ENCODE measurements at places on chromosomes 7 and 10.

DNA sequence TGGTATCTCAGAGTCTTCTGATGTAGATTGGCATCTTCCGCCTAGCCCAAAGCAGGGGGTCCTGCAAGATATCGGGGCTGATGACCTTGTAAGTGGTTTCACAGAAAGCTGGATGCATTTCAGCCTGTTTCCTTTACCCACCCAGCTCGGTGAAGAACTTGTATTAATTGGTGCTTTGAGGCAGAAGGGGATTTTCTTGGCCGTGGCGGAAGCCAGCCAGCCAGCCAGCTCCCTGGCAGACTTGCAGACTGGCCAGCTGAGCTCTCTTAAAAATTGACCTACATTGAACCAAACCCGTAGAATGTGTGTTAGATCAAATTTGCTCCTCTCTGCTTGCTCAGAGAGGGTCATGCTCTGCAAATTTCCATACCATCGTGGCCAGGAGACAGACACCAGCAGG lies 218.4 kb downstream of the ADAM12 start:
- DNase-seq = no peak

DNA sequence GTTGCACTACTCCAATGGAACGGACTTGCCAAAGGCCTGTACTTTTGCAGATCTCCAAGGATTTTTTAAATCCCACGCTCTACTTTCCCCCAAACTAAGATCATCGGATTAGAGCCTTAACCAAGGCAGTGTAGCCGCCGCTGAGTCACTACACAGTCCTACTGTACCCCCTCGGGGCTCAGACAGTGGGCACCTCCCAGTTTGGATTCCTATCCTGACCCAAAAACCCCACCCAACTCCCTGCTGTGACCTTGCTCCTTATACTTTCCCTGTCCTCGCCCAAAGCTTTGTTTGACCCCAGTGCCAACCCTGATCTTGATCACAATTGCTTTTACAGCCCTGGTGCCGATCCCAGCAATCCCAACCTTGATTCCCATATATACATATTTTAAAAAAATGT lies 17.5 kb upstream of the PLAU start:
- no peak for DNase-seq

DNA sequence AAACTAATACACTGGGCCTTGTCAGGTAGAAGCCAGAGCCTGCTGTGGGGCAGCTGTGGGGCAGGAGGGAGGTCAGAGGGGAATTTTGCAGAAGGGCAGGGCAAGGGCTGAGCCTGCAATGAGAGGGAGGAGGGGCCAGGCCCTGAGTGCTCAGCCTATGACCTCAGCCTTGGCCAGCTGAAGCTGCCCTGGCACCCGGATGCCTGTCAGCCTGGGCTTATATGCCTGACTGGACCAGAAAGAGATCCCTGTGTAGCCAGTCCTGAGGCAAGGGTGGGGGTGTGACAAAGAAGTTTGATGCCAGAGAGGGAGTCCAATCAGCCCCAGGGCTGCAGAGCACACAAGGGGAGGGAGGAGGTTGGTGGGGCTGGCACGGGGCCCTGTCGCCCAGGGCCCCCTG lies 22.3 kb upstream of the PRRT4 start:
- DNase-seq = no peak

DNA sequence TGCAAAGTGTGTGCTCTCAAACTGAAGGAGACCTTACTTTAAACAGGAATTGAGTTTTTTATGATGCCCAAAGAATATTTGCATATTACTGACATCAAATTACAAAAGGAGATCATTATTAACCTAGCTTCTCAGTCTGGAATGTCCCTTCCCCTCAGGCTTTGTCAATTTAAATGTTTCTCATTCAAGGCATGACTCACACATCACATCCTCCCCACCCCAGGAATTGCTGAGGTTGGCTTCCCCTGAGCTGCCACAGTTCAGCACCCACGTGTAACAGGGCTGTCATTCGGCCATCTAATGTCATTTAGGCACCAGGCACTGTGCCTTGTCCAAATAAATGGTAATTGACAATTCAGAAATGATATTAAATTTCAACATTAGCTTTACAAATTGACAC lies 305.9 kb upstream of the MGMT start:
- DNase-seq = no peak

- DNase-seq = no peak
These were observed 16.5 kb downstream of the ADCY1 start for GRCh38 chr7:45590679-45591057.

DNA sequence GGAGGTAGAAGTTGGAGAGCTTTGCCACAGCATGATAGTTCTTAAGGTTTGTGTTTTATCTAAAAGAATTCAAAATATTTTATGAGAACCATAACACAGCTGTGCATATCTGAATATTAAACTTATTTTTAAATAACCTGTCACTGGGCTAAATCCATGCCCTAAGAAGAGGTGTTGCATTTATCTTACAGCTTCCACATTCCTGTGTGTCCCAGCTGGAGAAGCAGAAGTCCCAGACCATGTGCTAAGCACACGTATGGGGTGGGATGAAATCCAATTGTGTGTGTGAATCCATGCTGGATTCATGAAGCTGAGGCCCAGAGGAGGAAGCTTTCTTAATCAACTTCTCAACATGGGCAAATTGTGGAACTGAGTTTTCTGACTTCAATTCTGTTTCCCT lies 121.5 kb downstream of the PKD1L1 start:
- DNase-seq = no peak
